Stimulated activated CD8-positive, alpha-beta memory T cell treated with anti-CD3 and anti-CD28 coated beads, Interleukin-2, amount 100 ng/mL, for 1 hour (primary cell): ENCODE measurements at places on chromosomes 4 and X.

DNA sequence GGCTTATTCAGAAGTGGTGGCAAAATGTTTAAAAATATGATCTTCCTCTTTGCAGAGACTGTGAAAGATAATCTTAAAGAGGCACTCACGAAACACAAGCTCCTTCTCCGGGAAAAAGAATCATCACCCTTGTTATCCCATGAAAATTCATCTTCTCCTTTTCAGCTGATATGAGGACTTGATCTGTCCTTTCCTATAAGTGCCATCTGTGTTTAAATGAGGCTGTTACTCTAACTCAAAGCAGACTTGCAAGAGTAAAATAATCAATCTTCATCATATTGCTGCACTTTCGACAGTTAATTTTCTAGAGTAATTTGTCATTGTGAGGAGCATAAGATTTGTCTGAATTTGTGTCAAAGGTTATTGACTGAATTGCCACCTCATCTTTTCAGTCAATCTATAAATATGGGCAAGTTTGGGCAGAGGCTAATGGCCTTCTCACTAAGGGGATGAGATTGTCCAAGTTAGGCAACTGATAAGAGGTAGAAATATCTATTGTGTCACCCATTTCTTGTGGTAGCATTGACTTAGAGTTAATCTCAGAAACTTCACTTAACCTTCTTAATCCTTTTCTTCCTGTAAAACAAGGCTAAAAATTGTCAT lies 452.9 kb downstream of the GRXCR1 start:
- no peak for DNase-seq

GRCh38 chr4:48102303-48102702 lies 31.7 kb downstream of the TXK start:
- no peak for DNase-seq

- no peak for DNase-seq
Measured at GRCh38 chr4:142414366-142414990, 431.6 kb downstream of the INPP4B start.

GRCh38 chrX:22059775-22060174 lies 27.6 kb downstream of the PHEX start:
- no peak for DNase-seq

GRCh38 chr4:40333921-40334352 lies 1.2 kb upstream of the CHRNA9 start:
- no peak for DNase-seq
